GM18507 (cell line): ENCODE measurements at places on chromosomes 5 and 9.

DNA sequence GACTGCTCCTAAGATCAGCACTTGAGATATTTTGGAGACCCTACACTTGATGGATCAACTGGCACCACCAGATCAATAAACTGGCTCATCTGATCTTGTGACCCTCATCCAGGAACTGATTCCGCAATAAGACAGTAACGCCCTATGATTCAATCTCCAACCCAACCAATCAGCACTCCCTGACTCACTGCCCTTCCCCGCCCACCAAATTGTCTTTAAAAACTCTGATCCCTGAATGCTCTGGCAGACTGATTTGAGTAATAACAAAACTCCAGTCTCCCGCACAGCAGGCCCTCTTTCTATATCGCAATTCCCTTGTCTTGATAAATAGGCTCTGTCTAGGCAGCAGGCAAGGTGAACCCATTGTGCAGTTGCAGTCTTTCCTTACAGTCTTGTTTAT lies 677.0 kb downstream of the LRRC70 start:
- no peak for DNase-seq

DNA sequence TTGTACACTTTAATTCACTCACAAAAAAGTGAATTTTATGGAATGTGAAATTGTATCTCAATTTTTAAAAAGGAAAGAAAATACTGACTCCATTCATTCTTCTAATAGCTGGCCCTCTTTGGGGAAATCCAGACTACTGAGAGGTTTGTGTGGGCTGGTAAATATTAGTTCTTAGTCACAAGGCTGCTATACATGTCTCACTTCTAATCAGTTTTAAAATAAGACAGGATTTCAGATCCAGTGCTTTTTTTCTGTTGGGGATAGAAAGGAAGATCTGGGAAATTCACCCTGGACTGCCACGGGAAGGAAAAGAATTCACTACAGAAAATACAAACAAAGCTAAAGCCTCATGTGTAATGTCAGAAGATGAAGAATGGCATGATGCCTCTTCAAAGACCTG lies 32.7 kb upstream of the ADAMTSL1 start:
- no peak for DNase-seq

DNA sequence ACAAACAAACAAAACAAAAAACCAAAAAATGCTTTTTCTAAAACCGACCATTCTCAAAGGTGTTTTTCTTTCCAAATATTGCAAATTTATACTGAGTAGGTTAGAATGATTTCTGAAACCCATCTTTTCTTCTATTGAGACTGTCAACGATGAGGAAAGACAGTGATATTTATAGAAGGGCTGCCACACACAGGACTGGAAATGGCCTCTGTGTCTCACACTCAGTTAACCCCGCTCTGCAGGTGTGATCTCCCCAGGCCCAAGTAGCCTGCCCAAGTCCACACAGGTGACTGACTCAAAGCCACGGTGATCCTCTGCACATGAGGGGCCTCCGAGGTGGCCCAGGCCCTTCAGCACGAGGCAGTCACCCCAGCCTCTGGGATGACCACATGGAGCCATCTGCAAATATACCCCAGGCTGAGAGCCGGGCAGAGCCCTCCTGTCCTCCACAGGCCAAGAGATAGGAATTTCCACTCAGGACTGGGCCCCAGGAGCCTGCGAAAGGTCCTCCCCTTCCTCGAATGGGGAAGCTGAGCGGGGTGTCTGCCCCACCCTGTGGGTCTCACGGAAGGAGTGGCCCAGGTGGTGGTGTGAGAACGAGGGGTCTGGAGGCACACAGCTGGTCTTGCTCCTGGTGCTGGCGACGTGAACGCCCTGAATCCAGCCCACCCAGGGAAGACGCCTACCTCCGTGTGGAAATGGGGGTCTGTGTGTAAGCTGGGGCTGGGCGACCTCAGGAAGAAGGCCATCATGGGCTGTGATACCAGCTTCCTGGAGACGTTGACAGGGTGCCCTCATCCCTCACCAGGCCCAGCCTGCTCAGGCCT lies 53.0 kb upstream of the PHYKPL start:
- DNase-seq = no peak

GRCh38 chr5:155193483-155194107 lies 180.0 kb downstream of the KIF4B start:
- no peak for DNase-seq
